ENCODE measurements at places on chromosomes 3 and 15.

DNA sequence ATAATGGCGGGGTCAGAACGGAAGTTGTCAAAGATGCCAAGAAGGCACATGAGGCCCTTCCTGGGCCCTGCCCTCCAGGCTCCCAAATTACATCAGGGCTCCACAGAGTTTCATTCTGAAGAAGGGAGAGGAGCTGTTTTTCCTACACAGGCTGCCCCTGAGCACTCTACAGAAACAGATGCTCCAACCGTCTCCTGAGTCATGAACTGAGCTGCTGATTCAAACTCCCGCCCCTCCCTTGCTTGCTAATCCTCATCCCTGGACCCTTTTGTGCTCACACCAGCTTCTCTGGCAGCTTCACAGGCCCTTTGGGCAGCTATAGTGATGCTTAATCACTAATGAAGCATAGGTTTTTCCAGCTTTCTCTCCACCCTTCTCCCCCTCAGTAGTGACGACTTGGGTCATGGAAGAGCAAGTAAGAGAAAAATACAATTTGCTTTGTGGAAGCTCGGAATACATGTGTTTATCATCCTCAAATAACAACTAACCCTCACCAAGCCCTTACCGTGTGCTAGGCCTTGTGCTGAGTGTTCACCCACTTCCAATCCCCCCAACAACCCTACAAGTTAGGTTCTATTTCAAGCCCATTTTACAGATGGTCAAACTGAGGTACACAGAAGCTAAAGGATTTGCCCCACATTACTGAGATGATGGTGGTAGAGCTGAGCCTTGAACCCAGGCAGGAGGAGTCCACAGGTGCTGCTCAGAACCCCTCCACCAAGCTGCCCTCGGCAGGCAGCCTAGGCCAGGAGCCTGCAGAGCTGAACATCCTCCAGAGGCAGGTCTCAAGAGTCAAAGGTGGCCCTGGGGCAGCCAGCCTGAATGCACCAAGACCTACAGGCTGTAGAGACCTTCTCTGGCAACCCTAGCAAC lies 21.9 kb downstream of the MEGF11 start:
- no peak for DNase-seq

GRCh38 chr3:119456469-119456868 lies 6.9 kb downstream of the TMEM39A start:
- no peak for DNase-seq

DNA sequence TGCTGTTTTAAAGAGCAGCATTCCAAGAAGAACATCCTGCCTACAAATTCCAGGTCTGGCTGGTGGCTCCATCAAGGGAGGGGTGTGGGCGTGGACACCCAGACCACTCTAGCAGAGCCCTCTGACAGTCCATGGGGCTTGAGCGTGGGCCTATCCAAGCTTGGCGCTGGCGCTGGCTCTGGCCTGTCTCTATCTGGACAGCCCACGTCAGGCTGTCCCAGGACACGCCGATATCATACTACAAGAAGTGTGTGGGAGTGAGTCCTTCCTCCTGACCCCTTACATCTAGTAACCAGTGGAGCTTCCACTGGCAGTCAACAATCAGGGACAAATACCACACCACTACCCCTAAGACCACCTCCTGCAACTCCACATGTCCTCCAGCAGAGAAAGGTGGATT lies 17.1 kb upstream of the DUSP7 start:
- DNase-seq = no peak

- no peak for DNase-seq
Measured at GRCh38 chr3:52087731-52088130, 31.4 kb upstream of the DUSP7 start.

DNA sequence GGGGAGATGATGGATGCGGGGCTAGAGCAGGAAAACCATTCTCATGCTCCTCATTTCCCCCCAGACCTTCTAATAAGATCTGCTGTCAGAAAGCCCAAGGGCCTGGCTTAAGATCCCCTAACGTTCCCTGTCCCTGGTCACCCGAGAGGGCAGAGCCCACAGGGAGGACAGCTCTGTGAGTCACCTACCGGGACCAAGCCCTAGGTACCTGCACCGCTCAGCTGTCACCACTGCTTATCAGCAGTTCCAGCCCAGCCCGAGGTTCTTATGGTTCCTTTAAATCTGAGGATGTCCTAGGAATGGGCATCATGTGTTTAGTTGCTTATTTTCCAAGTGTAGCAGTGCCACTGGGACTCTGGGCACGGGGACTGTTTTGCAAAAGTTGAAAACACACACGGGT lies 53.0 kb downstream of the ATP10A start:
- DNase-seq = no peak

GRCh38 chr3:33187368-33187634 lies 31.3 kb downstream of the SUSD5 start:
- DNase-seq = no peak

- DNase-seq = no peak
Measured at GRCh38 chr3:8651418-8652323, 7.1 kb upstream of the SSUH2 start.

DNA sequence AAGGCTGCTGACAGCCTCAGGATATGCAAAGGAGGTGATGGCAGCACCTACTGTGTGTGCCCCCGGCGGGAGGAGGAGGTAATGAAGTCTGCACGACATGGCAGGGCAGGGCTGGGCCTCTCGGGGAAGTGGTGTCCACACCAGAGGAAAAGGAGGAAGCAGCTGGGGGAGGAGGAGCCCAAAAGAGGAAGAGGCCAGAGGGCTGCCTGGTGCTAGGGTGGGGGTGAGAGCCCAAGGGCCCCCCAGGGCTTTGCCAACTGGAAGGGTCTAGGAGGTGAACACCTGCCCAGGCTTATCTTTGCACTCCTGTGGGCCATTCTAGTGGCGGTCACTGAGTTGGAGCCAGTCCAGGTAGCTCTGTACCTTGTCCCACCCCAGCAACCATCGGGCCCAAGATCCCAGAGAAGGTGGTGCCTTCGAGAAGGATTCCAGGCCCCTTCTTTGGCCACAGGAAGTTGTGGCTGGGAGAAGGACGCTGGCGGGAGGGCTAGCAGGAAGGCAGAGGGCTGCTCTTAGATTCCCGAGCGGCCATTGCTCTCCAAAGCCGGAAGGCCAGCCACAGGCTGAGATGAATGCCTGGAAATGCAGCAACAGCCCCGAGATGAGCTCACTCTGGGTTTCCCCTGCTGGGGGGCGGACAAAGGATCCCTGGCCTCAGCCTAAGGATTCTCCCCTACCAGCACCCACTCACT lies 7.0 kb downstream of the GNAI2 start:
- DNase-seq = no peak

- DNase-seq = no peak
Measured at GRCh38 chr3:25831578-25831977, 41.7 kb downstream of the OXSM start.

DNA sequence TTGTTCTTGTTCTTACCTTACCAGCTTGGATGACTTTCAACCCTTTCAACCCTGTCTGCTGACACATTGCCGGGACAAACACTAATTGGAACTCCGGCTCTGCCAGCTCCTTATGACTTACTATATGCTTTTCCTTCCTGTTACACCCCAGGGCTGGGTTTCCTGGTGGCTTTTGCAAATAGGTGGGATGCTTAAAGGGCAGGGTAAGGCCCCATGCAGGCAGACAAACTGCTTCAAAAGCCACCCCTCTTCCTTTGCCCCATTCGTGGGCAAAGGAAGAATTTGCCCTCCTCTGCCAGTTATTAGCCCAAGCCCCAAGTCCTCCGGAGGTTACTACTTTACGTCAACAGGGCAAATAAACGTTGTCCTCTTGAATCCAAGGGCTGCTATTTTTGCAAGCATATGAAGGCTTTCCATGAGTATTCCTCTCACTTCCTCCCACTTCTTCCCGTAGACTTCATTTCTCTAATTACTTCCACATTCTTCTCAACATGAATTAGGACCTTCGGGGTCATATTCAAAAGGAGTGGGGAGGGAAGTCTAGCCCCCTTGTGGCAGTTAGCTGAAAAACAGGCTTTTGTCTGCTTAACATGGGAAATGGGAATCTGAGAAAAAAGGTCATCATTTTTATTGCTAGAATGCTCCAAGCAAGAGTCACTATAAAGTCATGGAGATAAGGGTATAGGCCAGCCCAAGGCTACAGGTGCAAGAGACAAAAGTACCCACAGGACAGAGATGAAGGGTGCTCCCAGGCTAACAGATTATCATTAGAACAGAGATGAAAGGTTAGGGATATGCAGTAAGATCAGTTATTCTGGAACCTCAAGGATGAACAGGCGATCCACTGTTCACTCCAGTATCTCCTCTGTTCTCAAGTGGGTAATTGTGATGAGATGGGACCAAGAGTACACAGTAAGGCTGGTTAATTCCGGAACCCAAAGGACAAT lies 56.3 kb upstream of the FSTL1 start:
- no peak for DNase-seq

DNA sequence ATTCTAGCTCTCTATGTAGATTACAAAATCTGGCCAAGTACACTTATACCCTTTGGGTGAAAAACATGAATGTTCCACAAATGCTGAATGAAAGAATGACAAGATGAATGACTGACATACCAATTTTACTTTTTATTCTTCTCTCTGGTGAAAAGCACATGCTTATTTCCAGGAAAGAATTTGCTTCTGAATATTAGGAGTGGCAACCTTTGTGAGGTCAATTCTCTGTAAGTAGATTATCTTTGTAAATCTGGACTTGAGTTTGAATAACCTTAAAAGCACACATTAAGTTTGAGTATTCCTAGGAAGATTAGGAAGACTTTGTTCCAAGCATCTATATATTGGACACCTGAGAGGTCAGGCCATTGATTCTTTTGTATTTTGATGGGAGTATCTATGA lies 78.1 kb upstream of the P2RY1 start:
- no peak for DNase-seq

DNA sequence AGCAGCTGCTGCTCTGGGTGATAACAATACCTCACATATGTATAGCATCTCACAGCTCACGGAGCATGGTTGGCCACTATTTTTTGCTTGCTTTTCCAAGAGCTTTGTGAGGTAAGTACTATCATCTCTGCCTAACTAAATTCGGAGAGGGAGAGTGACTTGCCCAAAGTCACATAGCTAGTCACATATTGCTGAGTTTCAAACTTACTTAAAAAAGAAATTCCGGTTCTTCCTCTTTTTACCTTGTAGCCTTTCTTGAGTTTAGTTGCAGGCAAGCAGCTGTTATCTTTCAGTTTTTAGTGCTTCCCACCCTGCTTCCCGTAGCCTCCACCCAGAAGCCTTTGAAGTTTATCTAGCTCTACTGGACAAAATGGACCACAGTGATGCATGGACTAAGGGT lies 309.2 kb downstream of the PDCD6IP start:
- no peak for DNase-seq

DNA sequence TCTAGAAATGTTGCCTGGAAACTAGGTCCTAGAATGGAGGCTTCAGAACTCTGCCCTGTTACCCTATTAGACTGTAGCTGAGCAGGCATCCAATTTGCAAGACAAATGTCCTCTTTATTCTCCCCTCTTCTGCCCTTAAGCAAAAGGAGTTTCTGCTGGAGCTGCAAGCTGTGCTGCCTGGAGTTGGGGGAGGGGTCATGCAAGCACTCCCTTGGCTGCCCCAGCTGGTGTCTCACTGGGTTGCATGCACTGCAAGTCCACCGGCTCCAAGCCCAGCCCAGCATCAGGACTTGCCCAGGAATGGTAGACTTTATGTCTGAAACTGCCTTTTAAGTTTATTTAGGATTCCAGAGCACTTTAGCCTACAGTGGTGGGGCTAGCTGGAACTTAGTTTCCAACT lies 15.7 kb upstream of the RBP2 start:
- DNase-seq = no peak

DNA sequence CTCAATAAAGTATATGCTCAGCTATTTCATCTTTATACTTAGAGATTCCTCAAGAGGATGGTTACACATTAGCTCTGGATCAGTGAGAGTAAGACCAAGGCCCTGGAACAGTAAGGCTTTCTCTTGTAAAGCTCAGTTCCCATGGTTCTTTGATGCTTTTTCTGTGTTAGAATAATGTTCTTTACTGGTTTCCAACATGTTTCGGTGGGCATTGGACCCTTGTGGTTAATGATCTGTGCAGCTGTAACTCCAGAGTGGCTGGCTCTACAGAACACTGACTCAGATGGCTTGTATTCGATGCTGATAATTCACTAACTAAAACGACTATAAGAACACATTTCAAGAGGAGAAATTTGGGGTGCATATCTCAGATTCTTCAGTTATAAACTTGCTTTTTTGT lies 114.7 kb downstream of the AKAP13 start:
- DNase-seq = no peak

GRCh38 chr3:171285287-171285686 lies 174.9 kb downstream of the TNIK start:
- no peak for DNase-seq

DNA sequence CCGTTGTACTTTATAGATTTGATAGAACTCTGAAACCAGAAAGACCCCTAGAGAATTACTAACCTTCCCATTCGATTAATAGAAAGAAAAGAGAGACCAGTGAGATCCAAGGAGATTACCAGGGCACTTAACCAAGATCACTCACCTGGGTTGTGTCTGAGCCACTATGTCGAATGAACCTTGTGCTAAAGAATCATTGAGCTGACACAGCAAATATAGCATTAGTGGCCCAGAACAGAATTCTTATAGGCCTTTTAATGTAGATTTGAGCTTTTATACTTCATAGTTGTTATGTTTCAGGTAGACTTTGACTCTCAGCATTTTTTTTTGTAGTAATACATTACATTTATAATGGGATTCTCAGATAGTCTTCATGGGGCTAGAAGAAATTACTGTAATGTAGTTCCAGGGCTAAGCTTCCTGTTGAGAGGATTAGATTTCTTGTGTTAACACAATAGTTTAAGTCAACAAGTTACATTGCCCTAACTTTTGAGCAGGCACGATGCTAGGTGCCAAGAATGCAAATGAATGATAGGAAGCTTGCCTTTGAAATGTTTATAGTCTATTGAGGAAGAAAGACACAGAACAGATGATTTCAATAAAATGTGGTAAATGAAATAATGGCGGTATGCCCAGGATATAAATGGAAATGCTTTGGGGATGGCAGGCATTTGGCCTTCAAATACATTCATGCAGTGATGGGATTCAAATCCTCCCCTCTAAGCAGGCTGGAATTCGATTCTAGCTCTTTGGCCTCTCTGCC lies 24.4 kb upstream of the ABHD10 start:
- DNase-seq = no peak

DNA sequence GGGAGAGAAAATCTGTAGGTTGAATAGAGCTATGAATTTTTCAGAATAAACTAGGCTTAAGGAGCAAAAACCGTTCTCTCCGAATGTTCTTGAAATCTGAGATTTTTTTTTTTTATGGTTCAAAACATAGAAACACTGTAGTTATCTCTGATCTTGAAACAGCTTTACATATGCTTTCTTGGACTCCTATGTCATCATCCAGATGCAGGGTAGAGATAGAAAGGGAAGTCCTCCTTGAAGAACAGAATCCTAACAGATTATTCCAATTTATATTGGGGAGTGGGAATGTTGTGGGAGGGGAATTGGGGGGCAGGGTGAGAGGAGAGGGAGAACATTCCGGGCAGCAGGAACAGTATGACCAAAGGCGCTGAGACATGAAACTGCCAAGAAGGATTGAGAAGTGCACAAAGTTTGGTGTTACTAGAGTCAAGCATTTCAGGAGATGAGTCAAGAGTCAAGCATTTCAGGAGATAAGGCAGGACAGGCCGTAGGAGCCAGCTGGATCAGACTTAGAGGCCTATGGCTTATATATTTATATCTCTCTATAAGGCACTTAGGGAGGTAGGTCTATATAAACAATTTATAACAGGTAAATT lies 21.9 kb upstream of the ST3GAL6 start:
- no peak for DNase-seq
